Mesothelial cell of epicardium (in vitro differentiated cells): ENCODE measurements at places on chromosomes 7 and 10. TPM values are rescaled to one million over a fixed set of nuclear protein-coding genes. Genes with fewer than 3 reads are reported as not detected.

GRCh38 chr7:12211711-12212485, 804 bp downstream of the TMEM106B start:
- DNase-seq: no peak

DNA sequence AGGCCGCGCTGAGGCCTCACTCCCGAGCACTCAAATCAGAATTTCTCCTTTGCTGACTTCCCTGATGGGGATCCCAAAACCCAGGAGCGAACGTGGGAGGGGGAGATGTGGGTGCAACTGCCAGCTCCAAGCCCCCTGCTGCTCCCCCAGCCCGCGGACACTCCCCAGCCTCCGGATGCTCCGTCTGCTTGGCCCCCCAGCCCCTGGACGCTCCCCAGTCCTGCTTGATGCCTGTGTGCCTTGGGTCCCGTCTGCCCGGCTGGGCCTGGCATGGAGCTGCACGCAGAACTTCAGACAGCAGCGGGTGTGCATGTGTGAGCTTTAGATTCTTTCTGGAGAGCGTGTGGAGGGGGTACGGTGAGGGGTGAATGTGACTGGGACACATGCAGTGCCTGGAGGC, 4.7 kb upstream of the SHH start:
- DNase-seq: no peak

CFAP46 gene
- 3.1 to 4.1 TPM (median 3.2 TPM) in 3 replicates for total RNA-seq

PODXL gene
- 213 to 245 TPM (median 216 TPM) in 3 replicates for total RNA-seq

ARHGEF35 gene
- total RNA-seq: 14.9 to 15.9 TPM (median 15.0 TPM) in 3 replicates

LGI1 gene
- total RNA-seq: 0.13 to 0.59 TPM in 2 of 3 replicates, not detected in the other
